Large intestine (tissue), 12 donors: ENCODE measurements at places on chromosomes 1 and 21. TPM values are rescaled to one million over a fixed set of nuclear protein-coding genes. Genes with fewer than 3 reads are reported as not detected.

RASAL2 gene
- polyA plus RNA-seq = 17.0 TPM

UMODL1 gene
- 0.67 TPM for polyA plus RNA-seq

- DNase-seq = no peak
Measured at GRCh38 chr21:44401386-44402160, 48.2 kb downstream of the TRPM2 start.

GRCh38 chr1:217484871-217485270 is 146.0 kb downstream of the GPATCH2 start:
- no peak for DNase-seq

GRCh38 chr1:60044881-60045280 is 28.7 kb downstream of the C1orf87 start:
- DNase-seq = no peak
